ENCODE measurements at places on chromosomes 2 and 18.

GRCh38 chr2:123840016-123840415, 185.1 kb upstream of the CNTNAP5 start:
- DNase-seq = no peak

- no peak for DNase-seq
These were observed 100.1 kb upstream of the ST3GAL5 start for GRCh38 chr2:85988914-85989270.

DNA sequence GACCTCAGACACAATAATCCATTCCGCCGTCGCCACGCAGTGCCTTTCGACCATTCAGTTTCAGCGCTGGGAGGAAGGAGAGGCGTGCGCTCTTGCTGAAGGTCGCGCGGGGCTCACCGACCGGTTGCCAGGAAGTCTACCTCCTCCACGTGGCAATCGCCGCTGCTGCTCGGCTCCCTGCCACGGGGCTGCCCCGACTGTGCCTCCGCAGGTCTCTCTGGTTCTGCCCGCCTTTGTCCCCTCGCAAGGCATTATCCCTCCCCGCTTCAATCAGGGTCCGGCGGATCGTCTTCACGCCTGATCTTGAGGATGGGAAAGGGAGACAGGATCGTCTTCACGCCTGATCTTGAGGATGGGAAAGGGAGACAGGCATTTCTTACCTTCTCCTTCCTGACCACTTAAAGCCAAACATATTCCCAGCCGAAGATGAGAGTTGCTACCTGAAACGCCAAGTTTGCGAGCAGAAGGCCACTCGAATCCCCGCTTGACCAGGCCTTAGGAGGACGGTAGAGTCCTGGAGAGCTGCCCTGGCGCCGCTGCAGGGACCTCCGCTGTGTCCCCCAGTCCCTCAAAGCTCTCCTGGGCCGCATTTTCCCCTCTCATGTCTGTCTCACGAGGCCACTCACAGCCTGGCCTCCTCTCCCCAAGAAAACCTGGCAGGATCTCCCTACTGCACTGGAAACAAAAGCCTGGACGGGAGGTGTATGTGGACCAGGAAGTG, 4.3 kb upstream of the GPR45 start:
- DNase-seq = no peak

- no peak for DNase-seq
These were observed 40.9 kb downstream of the KDM3A start for GRCh38 chr2:86482034-86482433.

- DNase-seq = no peak
These were observed 18.3 kb downstream of the DNPEP start for GRCh38 chr2:219369447-219369861.

DNA sequence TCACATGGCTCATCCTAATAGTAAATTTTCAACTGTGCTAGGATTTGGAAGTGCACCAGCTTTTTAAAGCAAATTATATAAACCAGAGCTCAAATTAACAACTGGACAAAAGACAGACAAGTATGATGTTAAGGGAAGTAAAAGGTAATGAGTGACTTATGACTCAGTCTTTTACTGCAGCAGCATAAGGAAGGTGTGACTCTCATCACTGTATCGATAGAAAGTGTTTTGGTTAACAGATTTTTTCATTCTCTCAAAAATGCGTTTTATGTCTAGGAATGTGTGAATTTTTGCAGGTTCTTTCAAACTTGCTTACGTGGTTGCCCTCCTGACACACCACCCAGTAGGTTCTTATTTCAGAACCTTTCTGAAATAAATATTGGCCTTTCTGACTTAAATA, 244.2 kb upstream of the BOD1L2 start:
- DNase-seq = no peak

- peak; percentile 8 for DNase-seq
These were observed 9.5 kb downstream of the CAPN10 start for GRCh38 chr2:240596080-240596460.

DNA sequence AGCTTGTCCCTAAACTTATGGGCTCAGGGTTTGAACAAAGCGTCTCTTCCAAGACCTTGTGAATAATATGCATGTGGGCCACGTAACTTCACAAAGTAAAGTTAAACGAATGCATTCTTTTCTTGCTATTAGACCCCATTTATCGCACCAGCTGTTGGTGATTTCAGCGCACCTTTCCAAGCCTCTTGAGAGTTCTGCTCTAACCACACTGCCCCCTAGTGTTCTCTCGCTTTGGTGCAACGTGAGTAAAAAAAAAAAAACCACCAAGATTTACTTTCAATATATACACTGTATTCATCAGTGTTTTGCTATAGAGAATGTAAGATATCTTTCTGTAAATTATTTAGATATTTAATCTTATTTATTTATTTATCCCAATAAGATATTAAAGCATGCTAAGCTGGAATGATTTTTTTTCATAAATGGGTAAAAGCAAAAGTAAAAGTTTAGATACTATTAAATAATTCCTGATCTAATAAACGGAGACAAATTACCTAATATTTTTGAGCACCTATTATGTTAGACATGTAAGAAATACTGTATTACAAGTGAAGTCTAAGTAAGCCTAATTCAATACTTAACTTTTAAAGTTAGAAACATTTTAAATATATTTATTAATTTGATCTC, 459.5 kb downstream of the DLGAP1 start:
- peak; percentile 53 for DNase-seq

GRCh38 chr2:5706717-5707455, 14.7 kb downstream of the SOX11 start:
- DNase-seq = no peak

GRCh38 chr2:19138264-19138825, 220.1 kb downstream of the OSR1 start:
- no peak for DNase-seq

DNA sequence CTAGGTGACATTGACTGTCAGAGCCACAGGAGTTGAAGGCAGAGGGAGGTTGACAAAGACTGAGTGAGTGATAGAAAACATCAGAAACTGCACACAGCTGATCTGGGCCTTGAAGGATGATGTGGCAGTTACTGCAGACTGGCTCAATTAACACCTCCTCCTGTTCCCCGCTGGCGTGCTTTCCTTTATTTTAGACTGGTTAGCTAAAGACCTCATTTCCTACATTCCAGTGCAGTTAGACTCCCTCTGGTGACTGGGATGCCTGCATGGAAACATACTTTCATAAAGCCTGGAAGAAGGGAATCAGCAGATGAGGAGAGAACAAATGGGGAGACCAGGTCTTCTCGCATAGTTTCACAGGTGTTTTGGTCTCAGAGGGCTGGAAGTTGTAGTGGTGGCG, 7.1 kb downstream of the TPGS2 start:
- no peak for DNase-seq

- DNase-seq = no peak
These were observed 26.5 kb downstream of the WDR35 start for GRCh38 chr2:19963386-19963785.

- DNase-seq = no peak
These were observed 101.0 kb downstream of the MREG start for GRCh38 chr2:215912299-215912842.

DNA sequence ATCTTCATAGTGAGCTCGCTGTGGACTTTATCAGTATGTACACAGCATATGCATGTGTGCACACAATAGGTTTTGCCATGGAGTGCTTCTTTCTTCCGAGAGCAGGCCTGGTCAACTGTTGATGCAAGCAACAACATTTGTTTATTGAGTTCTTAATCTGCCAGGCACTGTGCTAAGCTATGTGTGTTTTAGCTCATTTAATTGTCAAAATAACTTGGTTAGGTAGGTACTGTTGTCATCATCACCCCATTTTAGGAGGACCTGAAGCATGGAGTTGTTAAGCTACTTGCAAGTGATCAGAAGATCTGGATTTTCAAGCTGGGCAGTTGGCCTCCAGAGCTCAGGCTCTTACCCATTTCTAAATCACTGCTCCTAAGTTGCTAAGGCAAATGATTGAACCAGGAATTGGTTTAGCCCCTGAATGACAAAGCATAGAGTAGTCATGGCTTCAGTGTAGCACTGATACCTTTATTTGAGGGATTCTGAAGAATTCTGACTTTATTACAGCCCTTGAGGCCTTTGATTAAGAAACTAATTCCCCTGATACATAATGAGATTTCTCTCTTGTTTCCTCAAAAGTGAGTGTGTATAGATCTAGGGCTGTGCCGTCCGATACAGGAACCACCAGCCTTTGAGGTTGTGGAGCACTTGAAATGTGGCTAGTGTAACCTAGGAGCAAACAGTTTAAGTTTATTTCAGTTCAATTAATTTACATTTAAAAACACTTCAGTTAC, 132.9 kb downstream of the FMNL2 start:
- no peak for DNase-seq

DNA sequence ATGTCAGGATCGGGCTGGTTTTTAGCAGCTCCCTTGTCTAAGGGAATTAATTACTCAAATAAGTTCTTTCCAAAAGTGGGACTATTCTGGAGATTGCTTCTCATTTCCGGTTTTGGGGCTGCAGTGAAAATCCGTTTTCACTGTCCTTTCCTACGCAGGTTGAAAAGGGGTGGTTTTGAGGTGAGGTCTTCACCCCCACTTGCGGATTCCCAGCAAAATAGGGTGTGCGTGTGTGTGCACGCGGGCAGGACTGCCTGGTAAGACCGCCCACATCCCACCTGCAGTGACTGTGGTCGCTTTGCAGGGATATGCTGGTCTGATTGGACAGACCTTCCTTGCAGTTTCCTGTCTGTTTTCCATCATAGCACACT, 472 bp upstream of the PLEKHM3 start:
- DNase-seq = peak; percentile 15

- no peak for DNase-seq
These were observed 31.4 kb upstream of the PHLPP1 start for GRCh38 chr18:62683935-62684334.

- DNase-seq = no peak
These were observed 857.4 kb upstream of the CDH2 start for GRCh38 chr18:29034113-29034856.

- no peak for DNase-seq
These were observed 69.1 kb downstream of the LRRFIP1 start for GRCh38 chr2:237696461-237696860.

DNA sequence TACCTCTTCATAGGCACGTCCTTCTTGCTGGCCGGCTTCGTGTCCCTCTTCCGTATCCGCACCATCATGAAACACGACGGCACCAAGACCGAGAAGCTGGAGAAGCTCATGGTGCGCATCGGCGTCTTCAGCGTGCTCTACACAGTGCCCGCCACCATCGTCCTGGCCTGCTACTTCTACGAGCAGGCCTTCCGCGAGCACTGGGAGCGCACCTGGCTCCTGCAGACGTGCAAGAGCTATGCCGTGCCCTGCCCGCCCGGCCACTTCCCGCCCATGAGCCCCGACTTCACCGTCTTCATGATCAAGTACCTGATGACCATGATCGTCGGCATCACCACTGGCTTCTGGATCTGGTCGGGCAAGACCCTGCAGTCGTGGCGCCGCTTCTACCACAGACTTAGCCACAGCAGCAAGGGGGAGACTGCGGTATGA, 2.3 kb downstream of the FZD7 start:
- DNase-seq = no peak

DNA sequence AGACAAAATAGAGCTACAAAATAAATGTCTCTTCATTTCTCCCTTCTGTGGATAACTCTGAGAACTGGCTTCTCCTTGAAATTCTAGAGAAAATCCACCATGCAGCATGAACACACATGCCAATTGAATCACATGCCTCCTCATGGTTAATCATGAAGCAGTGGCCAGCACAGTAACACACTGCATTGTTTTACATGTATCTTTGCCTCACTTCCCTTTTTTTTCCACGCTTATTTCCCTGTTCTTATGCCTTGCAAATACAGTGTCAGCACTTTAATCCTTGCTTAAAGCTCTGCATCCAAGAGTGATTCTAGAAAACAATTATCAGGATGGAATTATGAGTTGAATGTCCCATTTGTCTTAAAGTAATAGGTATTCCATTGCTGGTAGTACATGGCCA, 50.3 kb upstream of the ZBTB7C start:
- no peak for DNase-seq

GRCh38 chr18:79572848-79573451, 106.7 kb upstream of the CTDP1 start:
- DNase-seq = peak; percentile 2

GRCh38 chr2:190318514-190318913, 1.1 kb downstream of the HIBCH start:
- DNase-seq = no peak

- no peak for DNase-seq
These were observed 4.8 kb downstream of the SSB start for GRCh38 chr2:169803480-169803879.

DNA sequence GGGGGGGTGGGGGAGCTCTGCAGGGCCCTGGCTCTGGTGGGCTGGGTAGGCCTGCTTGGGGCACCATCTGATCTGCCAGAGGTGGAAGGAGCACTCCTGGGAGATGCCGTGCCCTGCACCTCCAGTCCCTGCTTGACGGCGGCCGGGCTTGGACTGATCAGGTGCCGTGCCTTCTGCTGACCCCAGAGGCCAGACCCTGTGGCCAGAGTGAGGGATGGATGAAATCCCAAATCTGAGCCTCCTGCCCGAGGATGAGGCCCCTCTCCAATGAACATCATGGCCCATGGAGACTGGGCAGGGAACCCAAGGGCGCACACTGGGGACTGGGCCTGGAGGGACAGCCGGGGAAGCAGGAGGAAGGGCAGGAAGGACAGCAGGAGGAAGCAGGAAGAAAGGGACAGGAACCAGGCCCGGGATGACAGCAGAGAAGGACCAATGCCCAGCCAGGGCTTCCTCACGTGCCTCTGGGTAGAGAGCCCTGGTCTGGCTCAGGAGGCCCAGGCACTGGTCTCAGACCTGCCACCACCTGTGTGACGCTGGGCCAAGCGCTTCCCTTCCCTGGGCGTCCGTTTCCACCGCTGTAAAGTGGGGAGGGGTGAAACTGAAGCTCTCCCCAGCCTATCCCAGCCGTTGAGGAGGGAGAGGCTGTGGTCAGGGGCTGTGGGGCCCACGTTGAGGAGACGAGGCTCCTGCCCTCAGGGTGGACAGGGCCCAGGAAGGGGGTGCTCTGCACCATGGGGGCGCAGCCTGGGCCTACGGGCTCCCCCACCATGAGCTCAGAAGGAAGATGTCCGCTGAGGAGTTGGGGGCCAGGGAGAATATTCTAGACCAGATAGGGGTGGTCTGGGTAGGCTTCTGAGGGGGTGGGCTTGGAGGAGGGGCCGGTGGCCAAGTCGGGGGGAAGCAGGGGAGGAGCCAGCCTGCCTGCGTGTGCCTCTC, 1.0 kb upstream of the GPR35 start:
- peak; percentile 6 for DNase-seq

GRCh38 chr2:209579230-209579749, 155.4 kb downstream of the MAP2 start:
- peak; percentile 68 for DNase-seq

- no peak for DNase-seq
These were observed 176.9 kb downstream of the KCNH7 start for GRCh38 chr2:162661618-162662017.

GRCh38 chr2:46858702-46859090, 56.9 kb downstream of the MCFD2 start:
- DNase-seq = no peak

GRCh38 chr2:38620282-38620977, 17.7 kb upstream of the HNRNPLL start:
- no peak for DNase-seq

GRCh38 chr2:36146765-36147164, 208.8 kb upstream of the CRIM1 start:
- DNase-seq = no peak

Data from WERI-Rb-1 (cell line).